Endothelial cell of coronary artery (primary cell): ENCODE measurements at places on chromosomes 12 and 14. TPM values are rescaled to one million over a fixed set of nuclear protein-coding genes. Genes with fewer than 3 reads are reported as not detected.

SMCO2 gene
- 0.36 and 0.75 TPM in 2 replicates for total RNA-seq

SLCO1A2 gene
- not detected in 2 replicates for total RNA-seq

BATF gene
- total RNA-seq = 0.66 TPM in 1 of 2 replicates, not detected in the other

TDP1 gene
- total RNA-seq = 25.3 and 36.2 TPM in 2 replicates

FGF6 gene
- not detected in 2 replicates for total RNA-seq

TROAP gene
- total RNA-seq = 3.5 and 10.7 TPM in 2 replicates

ESPL1 gene
- 3.6 and 5.9 TPM in 2 replicates for total RNA-seq

PTPRR gene
- 0.99 and 3.2 TPM in 2 replicates for total RNA-seq

EFCAB11 gene
- total RNA-seq = 5.1 and 6.2 TPM in 2 replicates

C12orf54 gene
- not detected in 2 replicates for total RNA-seq

KRT72 gene
- not detected in 2 replicates for total RNA-seq

AKAP5 gene
- total RNA-seq = 0.28 and 0.36 TPM in 2 replicates

GALNT8 gene
- total RNA-seq = 0.56 and 0.63 TPM in 2 replicates

MANSC4 gene
- not detected in 2 replicates for total RNA-seq

MYBPC1 gene
- not detected in 2 replicates for total RNA-seq

IFNG-AS1 gene
- not detected in 2 replicates for total RNA-seq

OTX2 gene
- total RNA-seq = not detected in 2 replicates

FAM186B gene
- 0.09 TPM in 2 replicates for total RNA-seq

TBK1 gene
- total RNA-seq = 30.5 and 38.6 TPM in 2 replicates

CAPS2 gene
- 2.5 and 3.5 TPM in 2 replicates for total RNA-seq

ATL1 gene
- 0.81 and 1.4 TPM in 2 replicates for total RNA-seq

MYH6 gene
- not detected in 2 replicates for total RNA-seq

HCAR2 gene
- total RNA-seq = not detected in 2 replicates
